ENCODE measurements at places on chromosomes 2 and 18. TPM values are rescaled to one million over a fixed set of nuclear protein-coding genes. Genes with fewer than 3 reads are reported as not detected.

CRYBA2 gene
- not detected for total RNA-seq

MSH2 gene
- 13.7 TPM for total RNA-seq

HOXD4 gene
- 0.18 TPM for total RNA-seq

DARS1 gene
- 118 TPM for total RNA-seq

CYP26B1 gene
- total RNA-seq = 0.14 TPM

FAM228A gene
- total RNA-seq = 0.18 TPM

B3GNT7 gene
- under 0.01 TPM for total RNA-seq

MYO7B gene
- not detected for total RNA-seq

MAL gene
- total RNA-seq = not detected

KLF11 gene
- 3.7 TPM for total RNA-seq

AMER3 gene
- total RNA-seq = not detected

ARL5A gene
- total RNA-seq = 68.0 TPM

CXXC1 gene
- 47.1 TPM for total RNA-seq

ZNF396 gene
- total RNA-seq = 2.8 TPM

HSPE1 gene
- total RNA-seq = 114 TPM

ALPP gene
- total RNA-seq = not detected

IL1RL1 gene
- total RNA-seq = 0.14 TPM

FASTKD1 gene
- total RNA-seq = 12.9 TPM

CCDC68 gene
- 6.9 TPM for total RNA-seq

TWIST2 gene
- total RNA-seq = 45.2 TPM

C1GALT1C1L gene
- 0.57 TPM for total RNA-seq

PLGLB2 gene
- 1.1 TPM for total RNA-seq

TDRD15 gene
- not detected for total RNA-seq

CRYGD gene
- not detected for total RNA-seq

DYNC1I2 gene
- total RNA-seq = 96.0 TPM

SP140 gene
- total RNA-seq = under 0.01 TPM

ZNF521 gene
- total RNA-seq = 25.0 TPM

RAPGEF4 gene
- 1.9 TPM for total RNA-seq

ERFE gene
- 7.3 TPM for total RNA-seq

MROH2A gene
- total RNA-seq = under 0.01 TPM

CD226 gene
- total RNA-seq = 0.85 TPM

UGT1A6 gene
- 0.09 TPM for total RNA-seq

CPO gene
- 0.09 TPM for total RNA-seq

GAREM1 gene
- total RNA-seq = 4.1 TPM

CLEC4F gene
- total RNA-seq = not detected

DLX1 gene
- total RNA-seq = not detected

QPCT gene
- 9.5 TPM for total RNA-seq

TMEM247 gene
- not detected for total RNA-seq

XDH gene
- not detected for total RNA-seq

SP9 gene
- not detected for total RNA-seq

MAP3K19 gene
- not detected for total RNA-seq
